Activated CD4-positive, alpha-beta T cell treated with anti-CD3 and anti-CD28 coated beads for 36 hours (primary cell): ENCODE measurements at places on chromosomes 13 and 19.

GRCh38 chr19:56577719-56578602, 10.7 kb downstream of the ZNF470 start:
- no peak for DNase-seq

DNA sequence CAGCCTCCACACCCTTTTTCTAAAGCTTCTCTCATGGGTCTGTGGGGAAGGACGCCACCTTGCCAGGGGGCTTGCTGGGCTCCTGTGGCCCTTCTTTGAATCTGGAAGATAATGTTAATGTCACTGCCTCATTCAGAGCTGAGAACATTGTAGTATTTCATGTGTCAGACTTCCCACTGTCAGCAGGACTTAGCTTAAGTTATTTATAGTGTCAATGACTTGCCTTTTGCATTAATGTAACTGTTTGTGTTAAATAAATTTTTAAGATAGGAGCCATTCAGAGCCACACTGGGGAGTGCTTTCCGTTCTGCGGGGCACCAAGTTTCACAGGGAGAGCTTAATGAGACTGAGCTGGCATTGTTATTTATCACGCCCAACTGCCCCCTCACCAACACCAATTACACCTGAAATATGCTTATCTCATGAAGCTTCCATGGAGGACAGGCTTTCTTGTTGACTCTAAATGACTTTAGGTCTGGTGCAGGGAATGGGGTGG, 226.9 kb upstream of the UBL3 start:
- no peak for DNase-seq

DNA sequence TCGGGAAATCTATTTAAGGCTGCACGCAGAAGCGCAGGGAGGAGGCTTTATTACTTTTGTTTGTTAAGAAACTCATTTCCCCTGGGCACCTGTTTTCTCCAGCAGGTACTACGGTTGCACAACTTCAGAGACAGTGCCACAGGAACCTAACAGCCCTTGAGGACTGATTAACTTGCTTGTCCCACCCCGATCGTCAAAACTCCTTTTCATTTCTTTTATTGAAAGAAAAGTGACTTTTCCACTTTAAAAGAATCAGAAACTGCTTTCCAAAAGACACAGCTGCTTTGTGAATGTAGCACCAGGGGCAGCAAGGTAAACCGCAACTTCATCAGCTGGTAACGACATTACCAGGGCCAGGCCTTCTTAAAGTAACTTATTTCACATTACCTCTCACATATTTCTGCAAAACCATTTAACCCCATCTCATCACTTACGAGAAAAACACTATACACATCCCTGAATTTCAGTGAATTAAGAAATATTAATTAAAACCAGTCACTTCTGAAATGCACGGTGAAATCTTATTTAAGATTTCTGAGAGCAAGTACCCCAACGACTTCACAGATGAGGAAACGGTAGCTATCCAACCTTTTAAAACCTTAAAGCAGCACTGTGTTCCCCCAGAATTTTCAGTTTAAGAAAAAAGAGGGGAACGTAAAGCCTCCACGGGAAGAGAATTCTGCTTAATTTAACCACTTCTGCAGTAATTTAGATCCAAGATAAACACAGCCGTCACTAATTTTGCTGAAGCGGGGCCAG, 1.4 kb downstream of the ANKRD10 start:
- peak; percentile 38 for DNase-seq

GRCh38 chr19:17579661-17580244, 24.3 kb downstream of the COLGALT1 start:
- DNase-seq = peak; percentile 52

GRCh38 chr13:95447814-95448213, 104.7 kb upstream of the CLDN10 start:
- peak; percentile 6 for DNase-seq

DNA sequence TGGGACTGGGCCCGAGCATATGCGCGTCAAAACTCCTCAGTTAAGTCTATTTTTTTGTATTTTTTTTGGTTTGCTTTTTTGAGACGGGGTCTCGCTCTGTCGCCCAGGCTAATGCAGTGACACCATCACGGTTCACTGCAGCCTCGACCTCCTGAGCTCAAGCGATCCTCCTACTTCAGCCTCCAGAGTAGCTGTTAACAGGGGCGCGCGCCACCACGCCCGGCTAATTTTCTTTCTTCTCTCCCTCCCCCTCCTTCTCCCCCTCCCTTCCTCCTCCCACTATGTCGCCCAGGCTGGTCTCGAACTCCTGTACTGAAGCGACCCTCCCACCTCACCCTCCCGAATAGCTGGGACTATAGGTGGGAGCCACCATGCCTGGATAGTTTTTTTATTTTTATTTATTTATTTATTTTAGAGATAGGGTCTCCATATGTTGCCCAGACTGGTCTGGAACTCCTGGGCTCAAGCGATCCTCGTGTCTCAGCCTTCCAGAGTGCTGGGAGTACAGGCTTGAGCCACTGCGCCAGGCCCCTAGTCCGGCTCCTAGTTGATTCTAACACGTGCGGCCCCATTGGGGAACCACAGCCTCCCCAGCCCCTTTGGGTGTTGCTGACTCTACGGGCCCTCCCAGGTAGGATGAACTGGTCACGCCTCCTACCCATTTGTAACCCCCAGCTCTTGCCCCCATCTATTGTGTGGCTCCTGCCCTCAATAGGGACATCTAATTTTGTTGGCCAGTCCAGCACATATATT, 806 bp upstream of the ZNF837 start:
- no peak for DNase-seq

DNA sequence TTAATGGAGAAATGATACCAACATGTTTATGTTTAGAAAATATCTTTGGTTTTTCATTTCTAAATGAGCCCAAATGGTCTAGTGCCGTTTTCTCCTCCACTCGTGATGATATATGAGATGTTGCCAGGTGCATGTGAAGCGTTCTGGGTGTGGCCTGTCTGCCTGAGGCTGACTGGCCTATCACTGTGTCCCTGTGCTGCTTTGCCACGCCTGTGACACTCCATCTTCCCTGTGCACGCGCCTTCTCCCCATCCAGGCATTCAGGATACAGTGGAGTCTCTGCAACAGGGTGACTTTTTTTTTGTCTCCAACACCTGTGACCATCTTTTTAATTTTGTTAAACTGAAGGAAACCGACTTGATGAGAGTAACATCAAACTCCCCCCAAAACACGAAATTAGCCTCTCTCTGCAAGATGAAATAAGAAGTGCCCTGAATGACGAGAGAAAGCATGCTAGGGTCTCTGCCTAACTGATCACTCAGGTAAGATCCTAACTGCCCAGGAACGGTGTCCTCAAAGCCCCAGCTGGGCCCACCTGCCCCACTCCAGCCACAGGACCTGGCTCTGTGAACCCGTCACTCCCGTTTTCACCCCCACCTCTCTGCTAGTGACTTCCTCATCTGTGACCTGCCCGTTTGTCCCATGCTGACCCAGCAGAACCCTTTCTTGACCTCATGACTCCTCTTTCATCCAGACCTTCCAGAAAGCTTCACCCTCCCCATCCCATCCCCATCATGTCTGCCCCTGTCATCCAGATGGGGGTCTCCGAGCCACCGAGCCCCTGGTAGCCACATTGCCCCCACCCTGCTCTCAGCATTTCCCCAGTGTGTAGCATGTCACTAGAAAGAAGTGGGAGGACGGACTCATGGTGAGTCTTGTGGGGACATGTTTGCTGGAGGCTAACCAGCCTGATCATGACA, 33.2 kb upstream of the TFDP1 start:
- DNase-seq = no peak

- no peak for DNase-seq
Observed at GRCh38 chr13:53285896-53286430, 257.4 kb downstream of the OLFM4 start.

GRCh38 chr13:94309997-94310855, 169.3 kb downstream of the DCT start:
- DNase-seq = no peak

DNA sequence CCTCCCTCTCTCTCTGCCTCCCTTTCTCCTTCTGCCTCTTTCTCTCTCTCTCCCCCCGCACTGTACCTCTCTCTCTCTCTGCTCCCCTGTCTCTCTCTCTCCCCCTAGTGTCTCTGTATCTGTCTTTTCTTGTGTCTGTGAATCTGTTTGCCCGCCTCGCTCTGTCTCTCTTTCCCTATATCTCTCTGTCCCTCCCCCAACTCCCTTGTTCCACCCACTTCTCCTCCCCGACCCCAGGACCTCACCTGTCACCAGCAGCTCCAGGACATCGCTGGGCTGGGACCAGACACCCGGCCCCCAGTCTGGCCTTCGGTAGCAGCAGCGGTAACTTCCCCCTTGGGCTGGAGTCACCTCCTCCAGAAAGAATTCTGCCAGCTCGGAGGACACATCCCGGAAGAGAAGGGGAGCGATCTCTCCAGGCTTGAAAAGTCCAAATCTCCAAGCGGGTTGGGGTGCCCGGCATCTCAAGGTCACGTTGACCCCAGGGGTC, 3.9 kb downstream of the OSCAR start:
- no peak for DNase-seq

GRCh38 chr13:98521461-98522247, 55.3 kb downstream of the STK24 start:
- no peak for DNase-seq

- no peak for DNase-seq
Observed at GRCh38 chr13:108281901-108282300, 12.4 kb downstream of the TNFSF13B start.

GRCh38 chr19:16263141-16263761, 61.4 kb upstream of the KLF2 start:
- no peak for DNase-seq

- no peak for DNase-seq
Observed at GRCh38 chr13:23871616-23872220, 17.5 kb downstream of the MIPEP start.

GRCh38 chr13:103066781-103067345, 646 bp upstream of the SLC10A2 start:
- DNase-seq = no peak

- DNase-seq = no peak
Observed at GRCh38 chr13:42654212-42654611, 80.3 kb downstream of the TNFSF11 start.

- DNase-seq = no peak
Observed at GRCh38 chr13:52393572-52394357, 12.2 kb downstream of the THSD1 start.

DNA sequence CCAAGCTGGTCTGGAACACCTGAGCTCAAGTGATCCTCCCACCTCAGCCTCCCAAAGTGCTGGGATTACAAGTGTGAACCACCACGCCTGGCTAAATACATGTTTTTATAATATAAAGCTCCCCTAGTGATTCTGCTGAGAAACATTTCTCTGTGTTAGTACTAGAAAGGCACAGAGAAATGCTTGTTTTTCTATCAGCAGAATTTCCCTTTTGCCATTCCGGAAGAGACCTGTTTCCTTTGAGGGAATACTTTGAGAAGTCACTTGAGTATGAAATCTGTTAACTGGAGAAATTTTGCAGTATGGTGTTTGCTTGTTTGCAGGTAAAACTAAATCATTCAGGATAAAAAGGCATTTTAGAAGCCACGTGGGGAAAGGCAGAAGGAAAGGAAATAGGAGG, 4.4 kb upstream of the NLRP12 start:
- DNase-seq = no peak

DNA sequence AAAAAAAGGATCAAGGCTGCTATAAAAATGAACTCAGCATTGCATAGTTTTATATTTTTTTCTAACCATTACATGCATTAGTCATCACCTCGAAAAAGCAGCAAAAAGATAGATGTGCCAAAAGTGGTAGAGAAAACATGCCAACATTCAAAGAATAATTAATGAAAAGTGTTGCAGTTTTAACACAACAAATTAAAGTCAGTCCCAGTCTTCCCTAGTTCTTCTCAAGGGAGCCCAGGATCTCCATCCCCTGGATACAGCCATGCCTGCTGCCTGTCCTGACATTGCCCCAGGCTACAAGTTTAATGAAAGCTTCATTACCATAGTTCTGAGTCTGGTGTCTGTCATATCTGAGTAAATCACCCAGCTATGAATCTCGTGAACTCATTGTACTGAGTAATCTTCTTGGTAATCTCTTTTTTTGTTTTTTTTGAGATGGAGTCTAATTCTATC, 116.6 kb upstream of the KLF12 start:
- no peak for DNase-seq

DNA sequence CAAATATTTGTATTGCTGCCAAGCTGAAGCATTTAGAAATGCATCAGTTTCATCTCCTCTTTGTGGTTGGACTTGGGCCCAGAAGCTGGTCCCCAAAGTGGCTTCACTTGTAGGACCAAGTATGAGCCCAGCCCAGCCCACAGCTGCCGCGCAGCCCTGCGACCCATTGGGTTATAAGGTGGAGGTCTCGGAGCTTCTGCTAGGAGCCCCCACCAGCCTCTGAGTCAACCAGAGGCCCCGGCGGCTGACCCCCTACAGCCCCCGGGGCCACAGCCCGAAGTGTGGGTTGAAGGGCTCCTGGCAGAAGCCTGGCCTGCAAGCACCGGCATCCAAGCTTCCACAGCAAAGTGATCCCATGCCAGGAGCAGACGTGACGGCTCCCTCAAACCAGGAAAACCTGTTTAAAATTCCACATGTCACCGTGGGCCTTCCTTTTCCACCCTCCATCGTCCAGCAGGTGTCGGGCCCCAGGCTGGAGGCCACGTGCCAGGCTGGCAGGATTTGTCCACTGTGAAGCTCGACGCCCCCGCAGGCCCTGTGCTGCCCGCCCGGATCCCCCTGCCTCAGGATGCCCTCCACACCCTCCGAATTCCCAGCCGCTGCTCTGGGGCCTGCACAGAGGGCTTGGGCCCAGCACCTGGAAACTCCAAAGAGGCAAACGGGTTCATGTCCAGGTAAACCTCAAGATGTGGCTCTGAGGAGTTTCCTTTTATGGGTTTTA, 54.7 kb downstream of the C13orf46 start:
- no peak for DNase-seq

- DNase-seq = peak; percentile 61
Observed at GRCh38 chr19:17950310-17951156, 16.4 kb upstream of the KCNN1 start.

DNA sequence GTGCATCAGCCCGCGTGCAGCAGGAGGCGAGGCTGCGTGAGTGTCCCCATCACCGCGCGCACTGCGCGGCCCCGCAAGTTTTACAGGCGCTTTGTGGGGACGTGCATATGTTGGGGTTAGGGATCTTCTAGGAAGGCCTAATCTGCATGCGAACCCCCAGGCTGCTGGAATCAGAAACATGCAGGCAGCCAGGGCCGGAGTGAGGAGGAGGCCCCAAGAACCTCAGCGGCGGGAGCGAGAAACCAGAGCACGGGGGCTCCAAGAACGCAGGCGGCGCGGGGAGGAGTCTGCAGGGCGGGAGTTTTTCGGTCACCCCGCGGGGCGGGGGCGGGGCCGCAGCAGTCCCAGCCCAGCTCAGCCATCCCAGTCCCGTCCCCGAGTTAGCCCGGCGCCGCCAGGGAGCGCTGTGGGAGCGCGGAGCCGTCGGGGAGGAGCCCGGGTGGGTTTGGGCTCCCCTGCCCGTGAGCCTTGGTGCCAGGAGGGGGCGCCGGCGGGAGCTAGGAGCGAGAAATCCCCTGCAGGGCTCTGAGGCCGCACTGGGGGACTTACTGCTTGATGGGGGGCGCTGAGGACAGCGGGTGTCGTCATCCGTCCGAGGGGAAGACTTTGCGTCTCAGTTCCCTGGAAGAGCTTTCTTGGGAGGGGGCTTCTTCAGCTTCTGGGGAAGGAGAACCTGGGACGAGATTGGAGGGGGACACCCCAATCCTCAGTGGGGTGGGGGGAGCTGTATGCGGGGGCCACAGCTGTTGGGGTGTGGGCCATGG, 933 bp upstream of the NRTN start:
- DNase-seq = peak; percentile 98

GRCh38 chr13:112859817-112860190, 109.2 kb upstream of the MCF2L start:
- no peak for DNase-seq

- no peak for DNase-seq
Observed at GRCh38 chr13:33583398-33583797, 234.6 kb upstream of the RFC3 start.

GRCh38 chr19:12786141-12786870, 5.0 kb upstream of the JUNB start:
- DNase-seq = peak; percentile 37

- DNase-seq = no peak
Observed at GRCh38 chr19:36040495-36040894, 7.8 kb upstream of the CLIP3 start.
